ENCODE measurements at places on chromosomes 11 and 22.

- DNase-seq: no peak
Measured at GRCh38 chr11:45599161-45599943, 66.1 kb downstream of the CHST1 start.

GRCh38 chr11:110028921-110029320 is 64.3 kb upstream of the ZC3H12C start:
- no peak for DNase-seq

DNA sequence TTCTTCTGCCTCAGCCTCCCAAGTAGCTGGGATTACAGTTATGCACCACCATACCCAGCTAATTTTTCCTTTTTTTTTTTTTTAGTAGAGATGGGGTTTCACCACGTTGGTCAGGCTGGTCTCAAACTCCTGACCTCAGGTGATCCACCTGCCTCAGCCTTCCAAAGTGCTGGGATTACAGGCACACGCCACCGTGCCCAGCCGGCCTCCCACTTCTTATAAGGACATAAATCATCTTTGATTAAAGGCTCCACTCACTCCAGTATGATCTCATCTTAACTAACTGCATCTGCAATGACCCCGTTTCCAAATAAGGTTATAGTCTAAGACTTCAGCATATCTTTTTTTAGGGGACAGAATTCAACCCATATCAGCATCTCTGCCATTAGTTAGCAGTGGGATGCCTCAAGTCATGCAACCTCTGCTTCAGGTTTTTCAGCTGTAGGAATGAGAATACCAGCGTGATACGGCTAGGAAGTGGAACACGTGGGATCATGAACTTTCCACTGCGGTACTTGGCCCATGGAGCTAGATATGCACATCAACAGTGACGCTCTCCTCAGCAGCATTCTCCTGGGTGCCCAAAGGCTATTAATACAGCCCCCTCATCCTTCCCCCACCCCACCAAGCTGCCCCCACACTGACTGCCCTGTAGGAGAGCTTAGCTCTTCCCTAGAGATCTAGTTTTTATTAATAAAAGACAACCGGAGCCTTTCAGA is 41.4 kb downstream of the MCHR1 start:
- no peak for DNase-seq

DNA sequence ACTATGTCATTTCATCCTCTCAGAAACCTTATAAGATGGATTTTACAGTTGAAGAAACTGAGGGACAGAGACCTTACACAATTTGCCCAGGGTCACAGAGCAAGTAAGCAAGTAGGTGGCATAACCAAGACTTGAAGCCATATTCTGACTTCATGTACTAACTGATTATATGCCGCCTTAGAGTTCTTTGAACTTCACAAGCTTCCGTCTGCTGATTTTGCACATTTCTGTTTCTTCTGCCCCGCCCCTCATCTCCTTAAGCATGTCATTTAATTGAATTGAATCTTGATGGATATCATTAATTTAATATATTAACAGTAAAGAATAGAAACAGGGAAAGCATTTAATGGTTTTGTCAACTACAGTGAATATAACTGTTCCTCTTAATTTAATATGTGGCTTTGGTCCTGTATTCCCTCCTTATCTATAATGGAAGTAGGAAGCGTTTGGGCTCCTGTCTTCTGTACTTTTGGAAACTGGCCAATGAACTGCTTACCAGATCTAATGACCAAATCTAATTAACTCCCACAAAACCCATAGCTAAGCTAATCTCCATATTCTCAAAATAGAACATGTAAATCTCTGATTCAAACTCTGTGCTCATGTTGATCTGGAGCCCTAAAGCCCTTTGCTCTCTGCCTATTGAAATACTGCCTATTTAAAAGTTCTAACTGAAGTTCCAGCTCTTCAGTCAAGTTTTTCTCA is 30.4 kb downstream of the SIK2 start:
- no peak for DNase-seq

GRCh38 chr11:64524158-64524527 is 66.9 kb upstream of the SLC22A12 start:
- no peak for DNase-seq

DNA sequence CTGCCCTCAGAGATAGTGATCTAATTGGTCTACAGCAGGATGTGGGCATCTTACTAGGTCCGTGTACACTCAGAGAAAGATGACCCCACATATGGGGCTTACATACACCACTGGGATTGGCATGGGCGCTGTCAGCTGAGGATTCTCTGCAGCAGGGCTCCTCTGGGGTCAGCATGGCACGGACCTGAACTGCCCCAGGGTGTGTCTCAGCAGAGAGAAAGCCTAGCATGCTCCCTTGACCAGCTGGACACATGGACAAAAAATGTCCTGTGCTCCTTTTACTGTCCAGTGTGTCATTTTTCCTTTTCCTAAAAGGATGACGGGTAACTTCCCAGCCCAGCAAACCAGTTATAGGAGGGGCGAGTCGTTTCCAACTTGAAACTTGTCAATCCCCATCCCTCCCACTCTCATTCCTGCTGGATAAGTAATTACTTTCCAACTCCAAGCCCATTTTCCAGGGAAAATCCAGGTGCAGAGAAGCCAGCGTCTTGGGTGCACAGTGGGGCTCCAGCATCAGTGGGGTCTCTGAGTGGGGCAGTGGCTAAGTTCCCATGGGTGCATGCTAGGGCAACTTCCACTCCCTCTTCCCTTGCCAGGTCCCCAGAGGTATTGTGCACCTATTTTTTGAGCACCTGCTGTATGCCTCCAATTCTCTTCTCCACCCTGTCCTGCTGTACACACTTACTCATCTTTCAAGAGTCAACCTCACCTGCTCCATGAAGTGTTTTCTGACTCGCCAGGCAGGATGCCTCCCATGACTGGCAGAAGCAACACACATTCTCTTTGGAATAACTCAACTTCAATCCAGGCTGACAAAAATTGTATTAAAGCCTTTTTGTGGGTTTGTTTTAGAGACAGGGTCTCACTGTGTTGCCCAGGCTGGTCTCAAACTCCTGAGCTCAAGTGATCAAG is 5.0 kb downstream of the VSTM5 start:
- DNase-seq: no peak

DNA sequence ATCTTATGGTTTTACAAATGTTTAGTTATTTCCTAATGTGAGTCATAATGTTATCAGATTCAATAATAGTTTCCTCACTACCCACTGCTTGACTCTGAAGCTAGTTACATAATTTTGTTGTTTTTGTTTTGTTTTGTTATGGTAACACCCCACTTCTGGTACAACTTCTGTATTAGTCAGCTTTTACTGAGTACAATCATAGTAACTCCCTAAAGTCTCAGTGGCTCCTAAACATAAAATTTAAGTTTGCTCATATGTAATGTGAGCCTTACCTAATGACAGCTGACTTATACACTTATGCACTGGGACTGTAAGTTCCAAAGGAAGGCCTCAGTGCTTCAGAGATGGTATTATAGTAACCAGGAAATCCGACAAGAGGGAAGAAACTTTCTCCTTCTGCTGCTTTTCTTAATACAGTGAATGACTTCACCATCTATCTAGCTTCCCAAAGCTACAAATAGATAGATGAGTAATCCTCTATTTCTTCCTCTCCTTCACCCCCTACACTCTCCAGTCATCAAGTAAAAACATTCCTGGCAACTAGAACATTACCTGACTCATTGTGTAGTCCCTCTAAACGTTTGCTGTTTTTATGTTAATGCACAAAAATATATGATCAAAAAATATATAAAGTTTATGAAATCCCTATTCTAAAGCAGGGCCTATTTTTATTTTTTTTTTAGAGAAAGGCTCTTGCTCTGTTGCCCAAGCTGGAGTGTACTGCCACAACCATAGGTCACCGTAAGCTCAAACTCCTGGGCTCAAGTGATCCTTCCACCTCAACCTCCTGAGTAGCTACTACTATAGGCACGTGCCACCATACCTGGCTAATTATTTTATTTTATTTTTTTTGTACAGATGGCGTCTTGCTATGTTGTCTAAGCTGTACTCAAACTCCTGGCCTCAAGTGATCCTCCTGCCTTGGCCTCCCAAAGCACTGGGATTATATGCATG is 563.0 kb downstream of the SOX6 start:
- no peak for DNase-seq

GRCh38 chr11:27237643-27238042 is 125.4 kb downstream of the CCDC34 start:
- DNase-seq: no peak

GRCh38 chr22:32623943-32624342 is 149.3 kb downstream of the FBXO7 start:
- DNase-seq: no peak

DNA sequence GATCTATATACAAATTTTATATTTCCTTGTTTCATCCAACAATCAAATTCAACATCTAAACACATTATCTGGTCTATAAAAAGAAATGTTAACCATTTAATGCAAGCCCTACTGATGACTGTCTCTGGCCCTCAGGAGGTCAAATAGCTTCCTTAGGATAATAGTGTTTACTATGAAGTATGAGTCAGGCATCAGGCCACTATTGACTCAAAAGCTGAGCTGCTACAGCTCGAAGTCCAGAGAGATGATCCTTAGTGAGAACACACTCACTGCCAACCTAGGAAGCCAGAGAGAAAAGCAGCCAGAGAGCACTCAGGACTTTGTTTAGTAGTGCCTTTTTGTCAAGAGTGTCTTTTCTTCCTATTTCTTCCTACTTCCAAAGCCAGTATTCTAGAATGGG is 171.8 kb downstream of the SOX6 start:
- DNase-seq: no peak

- no peak for DNase-seq
Measured at GRCh38 chr11:75762885-75763284, 5.7 kb upstream of the DGAT2 start.

GRCh38 chr11:107741044-107741823 is 29.4 kb upstream of the SLN start:
- DNase-seq: no peak

DNA sequence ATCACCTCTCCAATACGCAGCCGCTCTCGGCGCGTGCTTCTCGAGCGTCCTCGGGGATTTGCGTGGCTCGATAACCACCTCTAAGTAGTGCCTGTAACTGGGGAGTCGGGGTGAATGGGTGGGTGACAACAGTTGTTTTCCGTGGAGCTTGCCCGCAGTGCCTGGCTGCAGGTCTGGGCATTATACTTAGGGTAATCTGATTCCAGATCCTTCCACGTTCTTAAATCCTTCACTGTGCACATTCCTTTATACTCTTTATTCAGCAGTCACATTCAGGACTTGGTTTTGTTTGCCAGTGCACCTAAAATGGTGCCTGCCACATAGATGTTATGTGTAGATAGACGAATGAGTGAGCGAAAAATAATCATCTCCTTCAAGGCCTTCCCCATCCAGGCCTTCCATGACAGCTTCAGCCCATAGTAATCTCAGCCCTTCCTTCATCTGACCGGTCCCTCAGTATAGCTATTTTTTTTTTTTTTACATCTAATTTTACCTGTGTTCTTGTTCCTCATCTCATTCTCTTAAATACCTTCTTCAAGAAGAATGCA is 602 bp downstream of the NAT10 start:
- no peak for DNase-seq

DNA sequence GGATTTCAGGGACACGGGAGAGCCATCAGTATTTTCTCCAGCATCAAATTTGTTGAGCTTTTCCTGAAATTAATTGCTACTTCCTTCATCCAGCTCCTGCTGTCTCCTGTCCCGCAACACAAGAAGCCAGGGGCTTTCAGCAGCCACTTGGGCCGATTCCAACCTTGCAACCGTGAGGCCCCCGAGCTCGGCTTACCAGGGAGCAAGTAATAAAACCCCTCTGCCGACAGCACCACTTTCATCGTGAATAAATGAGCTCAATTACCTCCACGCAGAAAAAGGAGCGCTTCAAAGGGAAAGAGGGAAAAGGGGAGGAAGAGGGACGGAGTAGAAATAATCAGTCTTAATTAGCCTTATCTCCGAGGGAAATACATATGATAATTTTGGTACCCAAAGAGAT is 76.6 kb downstream of the CELSR1 start:
- DNase-seq: no peak

DNA sequence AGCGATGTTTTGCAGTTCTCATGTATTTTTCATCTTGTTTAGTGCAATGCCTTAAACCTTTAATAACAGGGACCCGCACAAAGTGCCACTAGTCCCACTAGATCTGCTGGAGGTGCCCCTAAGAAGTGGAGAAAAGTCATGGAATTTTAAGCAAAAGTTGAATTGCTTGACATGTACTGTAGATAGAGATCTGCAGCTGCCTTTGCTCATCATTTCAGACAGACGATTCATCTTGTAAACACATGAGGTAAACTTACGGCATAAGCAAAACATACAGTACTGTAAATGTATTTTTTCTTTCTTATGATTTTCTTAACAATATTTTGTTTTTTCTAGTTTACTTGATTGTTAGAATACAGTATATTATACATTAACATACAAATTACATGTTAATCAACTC is 295.6 kb downstream of the CASP12 start:
- DNase-seq: no peak

DNA sequence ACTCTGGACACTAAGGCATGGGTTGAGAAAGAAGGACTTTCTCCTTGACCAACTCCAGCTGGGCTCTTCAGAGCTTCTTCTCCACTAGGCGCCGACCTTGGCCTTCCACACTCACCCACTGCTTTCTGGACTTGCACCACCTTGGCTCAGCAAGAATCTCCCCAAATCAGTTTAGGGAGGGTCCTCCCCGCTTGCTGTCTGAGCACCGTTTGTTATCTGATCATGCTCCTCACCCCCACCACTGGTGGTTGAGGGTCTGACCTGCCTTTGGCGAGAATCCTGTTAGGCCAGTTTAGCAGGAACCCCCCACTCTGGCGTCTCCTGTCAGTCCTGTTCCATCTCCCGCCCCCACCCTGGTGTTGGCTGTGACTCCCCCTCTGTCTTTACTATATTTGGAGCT is 10.4 kb downstream of the APOL2 start:
- no peak for DNase-seq

GRCh38 chr11:64720167-64720566 is 2.8 kb downstream of the NRXN2 start:
- DNase-seq: no peak

GRCh38 chr11:40819230-40819629 is 640.2 kb downstream of the LRRC4C start:
- no peak for DNase-seq

DNA sequence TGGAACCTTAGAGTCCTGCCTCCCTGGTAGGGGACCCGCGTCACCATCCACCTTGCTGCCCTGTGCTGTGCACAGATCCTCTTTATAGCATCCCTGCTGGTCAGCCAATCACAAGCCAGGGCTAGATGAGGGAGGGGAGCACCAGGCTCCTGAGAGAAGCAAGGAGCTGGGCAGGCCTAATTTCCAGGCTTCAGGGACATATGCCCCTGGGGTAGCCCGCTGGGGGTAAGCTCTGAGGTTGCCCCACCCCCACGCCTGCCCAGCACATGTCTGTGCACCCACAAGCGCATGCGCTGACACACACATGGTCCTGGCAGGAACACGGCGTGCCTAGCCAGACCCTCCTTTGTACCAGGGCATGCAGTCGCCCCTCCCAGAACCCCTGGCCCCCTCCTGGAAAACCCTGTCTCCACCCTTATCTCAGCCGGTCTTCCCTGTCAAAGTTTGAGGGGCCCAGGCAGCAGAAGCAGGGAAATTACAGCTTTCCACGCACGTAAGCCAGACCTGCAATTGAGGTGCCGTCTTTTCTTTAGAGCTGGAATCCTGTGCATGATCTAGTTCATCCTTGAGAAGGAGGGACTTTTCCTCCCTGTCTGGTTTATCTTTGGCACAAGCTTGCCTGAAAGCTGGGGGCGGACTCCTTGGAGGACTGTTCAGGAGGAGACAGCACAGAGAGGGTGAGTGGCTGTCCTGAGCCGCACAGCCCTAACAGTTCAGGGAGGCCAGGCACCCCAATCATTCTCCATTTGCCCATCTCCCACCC is 2.1 kb downstream of the SSTR3 start:
- DNase-seq: no peak
